ENCODE measurements at places on chromosomes 4 and X. TPM values are rescaled to one million over a fixed set of nuclear protein-coding genes. Genes with fewer than 3 reads are reported as not detected.

DNA sequence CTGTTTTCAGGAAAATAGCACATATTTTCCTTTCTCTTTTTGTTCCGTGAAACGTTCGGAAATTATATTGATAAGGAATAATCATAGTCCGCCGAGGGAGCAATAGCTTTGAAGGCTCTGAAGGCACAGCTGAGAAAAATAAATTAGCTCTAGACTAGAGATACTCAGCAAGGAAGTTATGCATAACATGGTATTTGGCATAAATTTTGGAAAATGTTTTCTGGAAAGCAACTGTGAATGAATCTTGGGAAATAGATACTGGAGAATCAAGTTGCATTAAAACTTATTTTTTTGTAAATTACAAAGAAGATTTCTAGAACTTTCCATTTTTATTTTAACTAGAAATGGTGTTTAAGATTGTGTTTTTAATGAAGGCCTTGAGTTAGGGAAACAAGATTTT is 92.4 kb downstream of the HPRT1 start:
- peaks cover 7% of the 10 kb centered on the region for H3K27me3 ChIP-seq
- no peak overlapping the region for H3K27ac ChIP-seq
- H3K36me3 ChIP-seq: no peaks in the 10 kb centered on the region
- H3K4me3 ChIP-seq: no peak overlapping the region
- DNase-seq: no peak

DNA sequence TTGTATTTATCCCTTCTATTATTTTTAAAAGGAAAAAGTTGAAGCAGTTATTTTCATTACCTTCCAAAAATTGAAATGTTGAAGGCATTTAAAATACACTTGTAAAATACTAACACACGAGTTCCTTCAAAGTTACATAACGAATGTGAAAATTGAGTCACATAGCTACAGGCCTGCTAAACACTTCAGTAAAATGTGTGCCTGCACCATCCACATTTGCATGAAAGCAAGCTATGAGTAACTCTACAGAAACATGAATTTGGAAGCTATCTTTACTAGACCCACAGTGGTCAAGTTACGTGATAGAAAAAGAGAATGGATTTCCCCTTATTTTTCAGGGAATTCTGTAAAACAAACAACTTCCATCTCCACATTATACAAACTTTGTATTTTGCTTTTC is 1148.8 kb upstream of the PCDH7 start:
- H3K27ac ChIP-seq: no peak overlapping the region
- no peaks in the 10 kb centered on the region for H3K27me3 ChIP-seq
- no peaks in the 10 kb centered on the region for H3K36me3 ChIP-seq
- DNase-seq: no peak
- H3K4me3 ChIP-seq: no peak overlapping the region

DNA sequence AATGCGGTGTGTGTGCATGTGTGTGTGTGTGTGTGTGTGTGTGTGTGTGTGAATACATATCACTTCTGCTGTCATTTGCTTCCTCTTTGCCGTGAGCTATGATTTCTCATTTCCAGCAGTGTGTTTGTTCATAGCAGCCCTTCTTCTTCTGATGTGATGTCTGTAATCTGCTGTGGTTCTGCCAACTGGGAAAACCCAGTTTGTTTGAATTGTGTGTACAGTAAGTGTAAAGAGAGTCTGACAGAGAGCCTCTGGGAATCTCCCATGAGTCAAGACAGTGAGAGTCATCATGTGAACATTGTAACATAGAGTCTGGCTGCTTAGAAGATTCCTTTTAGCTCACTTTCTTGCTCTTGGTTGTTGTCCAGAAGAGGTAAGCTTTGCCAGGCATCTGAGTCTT is 8.4 kb upstream of the NWD2 start:
- no peak overlapping the region for H3K4me3 ChIP-seq
- H3K27ac ChIP-seq: no peak overlapping the region
- H3K4me1 ChIP-seq: no peaks in the 10 kb centered on the region
- H3K36me3 ChIP-seq: no peaks in the 10 kb centered on the region

GRCh38 chrX:109889289-109890006 is 113.5 kb upstream of the TMEM164 start:
- H3K4me3 ChIP-seq: no peak overlapping the region
- no peaks in the 10 kb centered on the region for H3K4me1 ChIP-seq
- H3K36me3 ChIP-seq: no peaks in the 10 kb centered on the region

GRCh38 chr4:129394635-129395034 is 298.7 kb downstream of the C4orf33 start:
- no peaks in the 10 kb centered on the region for H3K27me3 ChIP-seq
- no peaks in the 10 kb centered on the region for H3K36me3 ChIP-seq
- no peak overlapping the region for H3K4me3 ChIP-seq
- no peaks in the 10 kb centered on the region for H3K4me1 ChIP-seq
- no peak overlapping the region for H3K27ac ChIP-seq

DNA sequence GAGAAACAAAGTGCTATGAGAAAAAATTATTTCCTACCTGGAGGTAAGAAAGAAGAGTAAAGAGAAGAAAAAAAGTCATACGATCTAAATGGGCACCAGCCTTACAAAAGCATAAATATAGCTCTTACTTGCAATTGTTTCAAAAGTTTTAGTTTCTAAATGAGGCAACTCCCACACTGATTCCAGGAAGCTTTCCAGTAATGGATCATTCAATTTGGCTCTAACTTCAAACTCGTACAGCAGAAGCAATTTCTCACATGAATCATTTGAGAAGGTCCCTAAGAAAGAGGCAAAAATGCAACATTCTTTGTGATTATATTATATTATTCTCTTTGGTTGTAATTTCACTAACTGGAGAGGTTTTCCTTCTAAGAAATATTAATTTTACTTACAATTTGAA is 109.9 kb downstream of the DLG3 start:
- DNase-seq: no peak
- peaks cover 10% of the 10 kb centered on the region for H3K27me3 ChIP-seq
- H3K27ac ChIP-seq: no peak overlapping the region
- H3K4me1 ChIP-seq: peaks cover 12% of the 10 kb centered on the region
- no peak overlapping the region for H3K4me3 ChIP-seq
- H3K36me3 ChIP-seq: no peaks in the 10 kb centered on the region

GRCh38 chr4:187903700-187904099 is 91.9 kb upstream of the ZFP42 start:
- H3K4me1 ChIP-seq: no peaks in the 10 kb centered on the region
- H3K4me3 ChIP-seq: no peak overlapping the region
- no peaks in the 10 kb centered on the region for H3K36me3 ChIP-seq

- peak; percentile 5 for DNase-seq
- no peaks in the 10 kb centered on the region for H3K27me3 ChIP-seq
- peaks cover 39% of the 10 kb centered on the region for H3K4me1 ChIP-seq
- peak overlapping the region; percentile 59 for H3K4me3 ChIP-seq
Measured at GRCh38 chrX:79081895-79082512, 62.5 kb upstream of the GPR174 start.

GRCh38 chr4:82553020-82553419 is 8.8 kb downstream of the TMEM150C start:
- H3K4me1 ChIP-seq: no peaks in the 10 kb centered on the region
- no peak overlapping the region for H3K27ac ChIP-seq
- DNase-seq: no peak
- no peaks in the 10 kb centered on the region for H3K36me3 ChIP-seq

DNA sequence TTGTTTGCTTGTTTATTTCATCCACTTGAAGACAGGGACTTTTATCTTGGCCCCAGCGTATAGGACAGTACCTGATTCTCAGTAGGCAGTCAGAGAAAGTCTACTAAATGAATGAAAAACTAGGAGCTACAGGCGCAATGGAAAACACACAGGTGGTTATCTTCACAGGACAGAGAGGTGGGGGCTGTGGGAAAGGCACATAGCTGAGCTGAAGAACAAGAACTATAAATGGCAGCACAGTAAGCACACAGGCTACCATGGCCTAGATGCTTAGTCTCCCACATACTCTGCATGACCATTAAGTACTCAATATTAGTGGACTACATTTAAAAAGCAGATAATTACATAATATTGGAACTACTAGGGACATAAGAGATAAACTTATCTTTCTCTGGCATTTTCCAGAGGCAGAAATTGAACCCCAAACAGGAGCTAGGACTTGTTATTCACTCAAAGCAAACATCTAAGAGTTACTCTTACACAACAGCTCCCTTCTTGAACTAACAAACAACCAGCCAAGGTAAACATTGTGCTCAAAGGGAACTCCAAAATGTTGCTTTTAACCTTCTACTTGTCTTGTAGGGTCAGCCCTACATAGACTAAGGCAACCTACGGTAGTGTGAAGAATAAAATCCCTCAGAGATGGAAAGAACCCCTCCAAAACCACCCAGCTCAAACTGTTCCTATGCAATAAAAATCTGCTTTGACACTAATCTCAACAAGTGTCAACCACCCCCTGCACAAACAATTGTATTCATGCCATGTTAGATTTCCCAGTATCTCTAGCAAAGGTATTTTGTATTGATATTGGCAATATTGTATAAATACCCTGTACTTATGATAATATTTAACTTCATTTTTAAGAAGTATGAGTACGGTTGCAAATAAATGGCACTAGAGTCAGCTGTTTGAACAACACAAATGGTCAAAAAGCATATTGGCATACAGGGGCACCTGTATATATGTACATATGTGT is 593.6 kb downstream of the KLHL13 start:
- H3K27ac ChIP-seq: no peak overlapping the region
- H3K4me3 ChIP-seq: no peak overlapping the region
- H3K4me1 ChIP-seq: no peaks in the 10 kb centered on the region
- no peaks in the 10 kb centered on the region for H3K36me3 ChIP-seq

- no peaks in the 10 kb centered on the region for H3K36me3 ChIP-seq
- DNase-seq: no peak
- H3K27me3 ChIP-seq: no peaks in the 10 kb centered on the region
- H3K27ac ChIP-seq: no peak overlapping the region
- no peaks in the 10 kb centered on the region for H3K4me1 ChIP-seq
- H3K4me3 ChIP-seq: no peak overlapping the region
Measured at GRCh38 chr4:68954126-68954525, 2.5 kb upstream of the UGT2A3 start.

GRCh38 chr4:13615161-13615560 is 12.4 kb downstream of the BOD1L1 start:
- no peak for DNase-seq
- H3K4me3 ChIP-seq: no peak overlapping the region
- no peaks in the 10 kb centered on the region for H3K27me3 ChIP-seq
- H3K36me3 ChIP-seq: peaks cover 31% of the 10 kb centered on the region

- H3K36me3 ChIP-seq: no peaks in the 10 kb centered on the region
- H3K27ac ChIP-seq: no peak overlapping the region
- H3K4me3 ChIP-seq: no peak overlapping the region
- H3K27me3 ChIP-seq: no peaks in the 10 kb centered on the region
- no peak for DNase-seq
Measured at GRCh38 chr4:12050357-12050756, 621.7 kb upstream of the HS3ST1 start.

DNA sequence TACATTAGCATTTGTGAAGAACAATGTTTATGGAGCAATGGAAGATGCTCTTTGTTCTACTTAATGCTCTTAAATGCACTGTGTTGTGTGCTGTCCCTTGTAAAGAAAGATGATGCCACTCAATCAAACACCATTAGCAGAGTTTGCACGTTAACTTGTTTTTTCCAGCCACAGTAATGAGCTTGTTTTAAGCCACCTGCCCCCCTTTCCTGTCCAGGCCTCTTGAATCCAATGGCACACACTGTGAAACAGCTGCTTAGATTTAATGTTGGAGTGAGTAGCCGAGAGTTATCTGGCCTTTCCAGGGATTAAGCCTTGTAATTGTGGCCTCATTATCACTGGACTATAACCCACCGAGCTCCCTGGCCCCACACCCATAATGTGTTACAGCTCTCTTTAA is 86.0 kb downstream of the PAK3 start:
- no peak for DNase-seq
- H3K27me3 ChIP-seq: peaks cover 2% of the 10 kb centered on the region
- no peak overlapping the region for H3K27ac ChIP-seq
- H3K36me3 ChIP-seq: no peaks in the 10 kb centered on the region
- no peaks in the 10 kb centered on the region for H3K4me1 ChIP-seq

DNA sequence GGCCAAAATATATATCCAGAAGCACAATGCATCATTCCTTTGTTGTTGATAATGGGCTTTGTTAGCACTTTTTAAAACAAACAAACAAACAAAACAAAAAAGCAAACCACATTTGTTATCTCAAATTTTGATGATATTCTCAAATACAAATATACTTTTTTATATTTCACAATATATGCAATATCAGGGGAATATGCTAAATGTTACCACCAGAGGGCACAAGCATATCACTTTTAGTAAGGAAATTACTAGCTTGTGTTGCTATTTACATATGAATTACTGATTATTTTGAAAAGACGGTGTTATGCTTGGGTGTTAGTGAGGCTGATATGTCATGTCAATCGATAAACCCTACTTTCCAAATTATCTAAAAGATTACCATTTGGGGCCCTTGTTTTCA is 29.1 kb downstream of the RIPPLY1 start:
- no peak for DNase-seq
- H3K36me3 ChIP-seq: no peaks in the 10 kb centered on the region
- no peaks in the 10 kb centered on the region for H3K27me3 ChIP-seq
- H3K27ac ChIP-seq: no peak overlapping the region
- no peak overlapping the region for H3K4me3 ChIP-seq
- H3K4me1 ChIP-seq: no peaks in the 10 kb centered on the region

DNA sequence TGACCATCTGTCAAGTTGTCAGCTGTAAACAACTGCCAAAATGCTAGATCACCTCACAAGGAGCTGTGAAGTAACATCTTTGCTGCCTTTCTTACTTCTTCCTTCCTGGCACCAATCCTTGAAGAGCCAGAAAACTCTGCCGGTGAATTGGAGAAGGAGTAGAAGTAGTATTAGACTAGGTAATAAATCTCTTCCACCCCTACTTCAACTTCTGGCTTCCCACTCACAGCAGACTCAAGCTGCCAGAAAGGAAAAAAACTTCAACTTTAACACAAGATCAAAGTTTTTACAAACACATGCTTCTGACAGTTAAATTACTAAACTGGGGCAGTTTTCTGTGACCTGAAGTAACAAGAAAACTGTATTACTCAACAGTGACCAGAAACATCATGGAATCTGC is 164.7 kb upstream of the SLC7A11 start:
- no peak for DNase-seq
- H3K36me3 ChIP-seq: no peaks in the 10 kb centered on the region
- no peak overlapping the region for H3K27ac ChIP-seq

The RHOXF1 gene
- not detected for total RNA-seq

The VGLL1 gene
- total RNA-seq: not detected

The SERTM2 gene
- total RNA-seq: not detected

The MTCP1 gene
- total RNA-seq: 12.7 TPM

The LIAS gene
- 28.6 TPM for total RNA-seq

The COL4A6 gene
- not detected for total RNA-seq

The XAGE2 gene
- not detected for total RNA-seq

The ADH1C gene
- total RNA-seq: not detected

The AADAT gene
- not detected for total RNA-seq
